ENCODE measurements at places on chromosomes 11 and 22.

GRCh38 chr11:96752221-96752620 lies 362.4 kb downstream of the JRKL start:
- DNase-seq: no peak

- no peak for DNase-seq
These were observed 17.6 kb downstream of the DGAT2 start for GRCh38 chr11:75786101-75786736.

DNA sequence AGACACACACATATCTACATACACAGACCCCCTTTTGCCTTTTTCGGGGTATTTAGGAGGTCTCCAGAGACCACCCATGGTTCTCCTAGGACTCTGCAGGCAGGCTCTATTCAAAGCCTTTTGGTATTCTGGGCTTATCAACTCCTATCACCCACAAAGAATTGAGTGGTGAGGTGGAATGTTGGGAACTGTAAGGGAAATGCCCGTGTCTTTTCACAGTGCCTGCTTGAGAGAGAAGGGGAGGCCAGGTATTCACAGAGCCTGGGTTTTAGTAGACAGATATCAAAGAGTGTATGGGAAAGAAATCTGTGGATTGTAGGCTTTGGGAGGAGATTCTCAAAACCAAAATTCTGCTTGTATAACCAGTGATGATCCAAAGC lies 44.0 kb upstream of the CSNK2A3 start:
- DNase-seq: no peak

GRCh38 chr11:2467695-2468055 lies 22.9 kb downstream of the KCNQ1 start:
- no peak for DNase-seq
